ENCODE measurements at places on chromosomes 1 and 21.

GRCh38 chr1:65319754-65320153 is 10.4 kb downstream of the DNAJC6 start:
- DNase-seq = no peak

- no peak for DNase-seq
These were observed 1.5 kb downstream of the MIB2 start for GRCh38 chr1:1616838-1617237.

DNA sequence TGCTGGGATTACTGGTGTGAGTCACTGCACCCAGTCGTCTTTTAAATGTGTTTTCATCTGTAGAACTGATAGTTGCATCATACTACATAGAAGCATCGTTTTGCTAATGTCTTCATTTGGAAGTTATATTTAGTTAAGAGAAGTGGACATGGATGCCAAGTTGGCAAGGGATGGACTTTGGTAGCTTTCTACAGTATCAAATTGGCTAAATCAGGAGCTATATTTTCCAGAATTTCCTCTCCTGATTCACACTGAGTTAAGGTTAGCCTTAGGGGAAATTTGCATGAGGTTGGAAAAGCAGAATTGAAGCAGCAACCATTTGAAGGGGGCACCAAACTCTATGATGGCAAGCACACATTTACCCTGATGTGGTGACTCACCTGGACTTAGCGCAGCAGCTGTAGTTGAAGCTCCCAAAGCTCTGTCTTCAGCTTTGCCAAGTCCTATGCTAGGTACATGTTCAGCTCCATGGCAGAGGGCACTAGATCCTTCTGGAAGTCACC is 43.9 kb downstream of the DUSP10 start:
- no peak for DNase-seq

DNA sequence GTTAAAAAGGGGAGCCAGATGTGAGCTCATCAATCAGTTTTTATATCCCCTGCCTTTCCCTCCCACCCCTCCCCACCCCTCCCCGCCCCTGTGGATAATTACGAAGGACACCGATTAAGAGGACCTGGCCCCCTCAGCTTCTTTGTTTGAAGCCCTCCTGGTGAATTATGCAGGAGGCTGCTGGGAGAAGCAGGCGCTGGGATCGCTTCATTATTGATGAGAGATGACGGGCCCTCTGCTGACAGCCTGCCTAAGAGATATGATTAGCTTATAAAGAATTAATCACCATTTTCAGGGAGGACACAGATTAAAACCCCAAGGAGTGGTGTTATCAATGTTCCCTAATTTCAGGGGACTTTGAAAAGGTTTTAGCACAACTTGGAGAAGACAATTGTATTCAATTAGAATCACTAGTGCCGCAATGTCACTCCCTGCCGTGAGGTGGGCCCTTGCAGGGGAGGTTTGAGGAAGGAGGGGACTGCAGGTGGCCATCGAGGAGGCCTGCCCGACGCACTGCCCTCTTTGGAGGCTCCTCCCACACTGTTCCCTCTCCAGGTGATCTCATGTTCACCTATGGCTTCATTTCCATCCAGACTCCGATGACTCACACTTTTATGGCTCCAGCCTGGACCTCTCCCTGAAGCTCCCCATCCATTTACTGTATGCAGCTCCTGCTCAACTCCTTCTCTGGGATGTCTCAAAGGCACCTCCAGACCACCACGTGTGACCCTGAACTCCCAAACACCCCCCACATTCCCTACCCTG is 67.0 kb upstream of the KLHDC7A start:
- DNase-seq = no peak

DNA sequence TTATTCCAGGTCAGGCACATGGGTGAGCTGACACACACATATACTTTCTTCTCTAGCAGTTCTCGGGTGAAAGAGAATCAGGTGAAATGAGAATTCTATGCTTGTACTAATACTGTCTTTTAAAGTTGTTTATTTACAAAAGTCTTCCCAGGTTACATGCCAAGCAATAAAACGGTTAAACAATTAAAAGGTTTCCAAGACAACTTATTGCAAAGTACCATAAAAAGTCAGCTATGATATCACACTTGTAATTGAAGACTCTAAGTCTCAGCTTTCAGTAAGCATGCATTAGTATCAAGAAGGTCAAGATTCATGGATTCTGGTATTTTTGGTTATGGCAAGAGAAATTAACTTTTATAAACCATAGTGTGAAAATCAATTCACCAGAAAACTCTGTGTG is 171.4 kb downstream of the PDE4B start:
- no peak for DNase-seq

DNA sequence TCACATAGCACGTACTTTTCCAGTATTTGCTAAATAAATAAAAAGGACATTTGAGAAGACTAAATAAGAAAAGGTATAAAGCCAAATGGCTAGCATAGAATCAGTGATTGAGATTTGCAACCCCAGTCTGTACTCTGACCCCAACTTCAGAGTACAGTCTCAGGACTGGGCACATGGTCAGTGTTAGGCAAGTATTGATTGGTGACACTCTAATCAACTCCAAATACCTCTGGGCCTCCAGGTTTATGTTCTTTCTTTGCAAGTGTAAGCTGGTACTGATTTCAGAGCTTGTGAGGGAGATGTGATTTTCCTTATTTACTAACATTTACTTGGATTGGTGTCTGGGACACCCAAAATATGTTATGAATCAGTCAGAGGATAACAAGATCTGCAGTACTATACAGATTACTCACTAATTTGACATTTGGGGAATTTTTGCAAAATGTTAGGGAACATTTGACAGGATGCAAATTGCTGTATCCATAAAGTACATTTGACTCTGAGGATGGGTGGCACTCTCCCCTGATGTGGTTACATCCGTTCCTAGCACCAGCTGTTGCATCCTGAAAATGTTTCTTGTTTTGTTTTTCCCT is 34.2 kb downstream of the LMO4 start:
- DNase-seq = no peak

- DNase-seq = peak; percentile 87
These were observed 3.7 kb downstream of the FASLG start for GRCh38 chr1:172662464-172663109.

DNA sequence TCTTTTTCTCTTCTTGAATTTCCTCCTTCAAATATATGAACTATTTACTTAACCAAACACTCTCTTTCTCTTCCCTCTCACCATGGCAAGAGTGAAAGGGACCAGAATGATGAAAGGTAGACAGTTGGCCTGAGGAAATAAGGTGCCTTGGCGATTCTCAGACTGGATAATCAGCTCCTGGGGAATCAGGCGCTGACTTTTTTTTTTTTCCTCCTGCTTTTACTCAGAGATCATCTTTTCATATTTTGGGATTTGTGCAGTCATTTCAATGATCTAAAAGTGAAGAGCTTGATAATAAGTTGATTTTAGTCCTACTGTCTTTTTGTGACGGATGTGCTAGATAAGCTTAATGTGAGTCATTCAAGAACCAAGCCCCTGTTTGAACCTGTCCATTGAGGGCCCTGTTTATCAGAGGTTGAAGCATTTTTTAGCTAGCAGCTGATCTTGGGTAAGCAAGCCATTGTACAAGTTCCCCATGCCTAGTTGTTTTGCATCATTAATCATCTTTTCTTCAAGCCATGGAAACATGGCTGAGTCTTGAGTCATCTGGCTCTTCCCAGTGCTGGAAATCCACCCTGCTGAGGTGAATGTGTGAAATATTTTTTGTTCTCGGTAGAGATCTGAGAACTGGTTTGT is 40.8 kb downstream of the ITSN1 start:
- no peak for DNase-seq

DNA sequence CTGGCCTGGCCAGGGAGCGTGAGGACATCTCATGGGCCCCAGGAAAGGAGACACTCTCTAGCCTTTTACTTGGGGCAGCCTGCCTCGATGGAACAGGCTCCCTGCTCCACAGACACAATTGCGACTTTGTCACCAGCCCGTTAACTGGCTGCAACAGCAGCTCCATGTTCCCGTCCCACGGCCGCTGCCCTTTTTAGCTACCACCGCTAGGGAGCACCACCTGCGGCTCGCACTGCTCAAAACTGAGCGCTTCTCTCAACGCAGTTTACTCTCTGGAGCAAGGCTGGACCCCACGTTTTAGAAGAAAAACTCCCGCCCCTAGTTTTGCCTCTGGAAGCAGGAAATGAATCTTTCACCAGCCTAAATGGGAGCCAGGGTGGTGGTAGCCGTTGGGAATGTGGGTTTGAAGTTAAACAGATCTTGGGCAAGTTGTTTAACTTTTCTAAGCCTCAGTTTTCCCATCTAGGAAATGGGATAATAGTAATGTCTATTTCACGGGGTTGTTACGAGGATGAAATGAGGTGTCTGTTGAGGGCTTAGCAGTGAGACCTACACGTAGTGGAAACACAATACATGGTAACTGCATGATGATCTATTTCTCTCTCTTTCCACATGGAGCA is 3.5 kb upstream of the LRRC38 start:
- no peak for DNase-seq

DNA sequence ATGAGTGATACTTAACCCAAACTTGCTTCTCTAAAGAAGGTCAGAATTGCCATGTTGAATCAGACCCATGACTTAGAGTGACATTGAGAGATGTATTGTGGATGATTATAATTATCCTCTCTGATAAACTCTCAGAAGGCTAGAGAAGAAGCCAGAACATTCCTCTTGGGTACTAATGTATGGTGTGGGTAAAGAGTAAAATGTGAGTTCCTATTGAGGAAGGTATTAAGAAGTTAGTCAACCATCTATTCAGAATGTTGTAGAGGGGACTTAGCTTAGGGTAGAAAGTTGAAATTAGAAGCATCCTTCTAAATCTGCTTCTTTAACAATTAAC is 7.3 kb downstream of the GMEB1 start:
- DNase-seq = no peak

GRCh38 chr1:177106614-177107365 is 57.7 kb downstream of the ASTN1 start:
- no peak for DNase-seq

GRCh38 chr1:48182439-48182838 is 40.1 kb upstream of the SLC5A9 start:
- no peak for DNase-seq

GRCh38 chr1:159958719-159959380 is 4.8 kb upstream of the SLAMF9 start:
- DNase-seq = no peak

- DNase-seq = no peak
These were observed 59.8 kb upstream of the PLXNA2 start for GRCh38 chr1:208303743-208304712.

DNA sequence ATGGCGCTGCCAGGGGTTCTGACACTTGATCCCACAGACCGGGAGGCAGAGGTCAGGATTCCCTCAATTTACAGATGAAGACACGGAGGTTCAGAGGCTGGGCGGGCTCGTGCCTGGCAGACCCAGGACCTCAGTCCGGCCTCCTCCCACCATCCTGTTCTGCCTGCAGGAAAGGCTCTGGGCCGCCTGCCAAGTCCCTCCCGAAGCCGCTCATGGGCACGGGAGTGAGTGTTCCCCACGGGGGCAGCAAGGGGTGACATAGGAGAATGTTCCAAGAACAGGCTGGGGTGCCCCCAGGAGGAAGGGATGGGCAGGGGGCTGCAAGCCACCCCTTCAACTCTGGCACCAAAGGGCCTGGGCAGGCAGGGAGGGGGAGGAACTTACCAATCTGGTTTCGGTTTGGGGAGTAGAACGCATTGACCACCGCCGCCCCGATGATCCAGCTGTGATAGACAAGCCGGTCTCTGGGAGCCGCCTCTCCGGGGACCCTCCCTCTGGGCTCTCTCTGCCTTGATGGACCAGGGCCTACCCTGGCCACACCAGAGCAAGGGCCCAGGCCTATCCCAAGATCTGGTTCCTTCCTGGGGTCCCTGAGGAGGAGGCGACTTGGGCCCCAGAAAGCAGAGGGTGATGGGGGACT is 7.5 kb downstream of the PRXL2B start:
- DNase-seq = no peak

DNA sequence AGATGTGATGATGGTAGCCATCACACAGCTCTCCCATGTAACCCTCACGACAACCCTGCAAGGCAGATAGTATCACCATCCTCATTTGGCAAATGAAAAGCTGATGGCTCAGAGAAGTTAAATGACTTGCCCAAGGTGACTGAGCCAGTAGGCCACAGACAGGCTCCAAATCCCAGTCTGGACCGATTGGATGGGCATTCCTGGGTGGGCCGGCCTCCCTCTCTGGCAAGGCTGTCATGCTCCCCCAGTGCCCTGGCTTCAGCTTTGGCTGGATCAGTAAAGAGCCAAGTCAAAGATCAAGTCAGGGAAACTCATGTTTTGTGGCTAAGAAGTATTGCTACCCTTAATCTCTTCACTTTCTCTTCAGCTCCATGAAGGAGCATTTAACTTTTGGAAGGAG is 41.2 kb downstream of the CDCP2 start:
- no peak for DNase-seq

DNA sequence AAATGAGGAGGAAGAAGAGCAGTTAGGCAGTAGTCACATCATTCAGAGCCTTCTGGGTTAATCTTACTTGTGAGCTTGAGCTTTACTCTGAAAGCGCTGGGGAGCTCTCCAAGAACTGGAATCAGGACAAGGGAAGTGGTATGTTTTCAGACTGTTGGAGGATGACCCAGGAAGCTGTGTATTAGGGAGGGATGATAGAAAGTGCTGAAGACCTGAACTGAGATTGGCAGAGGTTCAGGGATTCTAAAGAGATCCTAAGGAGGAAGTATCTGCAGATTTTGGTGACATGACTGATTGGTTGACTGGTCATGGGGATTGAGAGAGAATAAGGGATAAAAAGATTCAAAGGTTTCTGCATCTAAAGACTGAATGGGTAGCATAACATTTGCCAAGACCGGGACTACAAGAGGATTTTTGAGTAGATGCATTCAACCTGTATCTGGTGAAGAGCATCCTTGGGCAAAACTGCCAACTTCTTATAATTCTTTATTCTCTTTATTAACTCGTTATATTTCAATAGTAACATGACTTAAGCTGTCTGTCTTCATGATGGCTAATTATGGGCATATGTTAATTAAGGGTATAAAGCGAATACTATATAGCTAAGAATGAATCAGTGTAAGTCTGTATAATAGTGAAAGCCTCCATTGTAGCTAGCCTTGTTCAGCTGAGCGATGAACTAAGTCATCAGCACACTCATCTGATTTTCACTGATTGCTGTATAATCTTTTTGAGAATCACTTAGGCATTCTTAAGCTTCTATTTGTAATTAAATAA is 41.8 kb downstream of the XCL1 start:
- no peak for DNase-seq

DNA sequence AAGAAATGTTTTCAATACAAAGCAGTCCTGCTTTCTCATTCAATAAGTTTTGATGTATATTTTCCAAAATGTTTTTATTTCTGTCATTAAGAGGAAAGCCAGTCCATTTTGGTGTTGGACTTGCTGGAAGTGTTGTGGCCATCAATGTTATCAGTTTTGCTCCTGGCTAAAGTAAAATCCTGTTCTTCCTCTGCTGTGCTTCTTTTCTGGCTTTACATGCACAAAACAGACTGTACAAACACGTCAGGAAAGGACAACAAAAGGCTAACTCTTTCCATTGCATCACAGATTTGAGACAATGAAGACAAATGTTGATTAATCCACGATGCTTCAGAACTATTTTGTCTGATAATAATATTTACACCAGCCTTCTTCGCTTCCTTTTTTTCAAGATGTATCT is 735.4 kb downstream of the LTN1 start:
- DNase-seq = no peak

DNA sequence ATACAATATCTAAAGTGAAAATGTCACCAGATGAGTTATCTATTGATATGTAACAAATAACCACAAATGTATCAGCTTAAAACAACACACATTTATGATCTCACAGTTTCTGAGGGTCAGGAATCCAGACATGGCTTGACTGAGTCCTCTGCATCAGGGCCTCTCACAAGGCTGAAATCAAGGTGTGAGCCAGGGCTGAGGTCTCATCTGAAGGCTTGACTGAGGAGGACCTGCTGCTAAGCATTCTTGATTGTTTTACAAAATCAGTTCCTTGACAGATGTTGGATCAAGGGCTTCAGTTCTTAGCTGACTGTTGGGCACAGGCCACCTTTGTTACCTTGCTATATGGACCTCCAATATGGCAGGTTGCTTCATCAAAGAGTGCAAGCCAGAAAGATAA is 483.7 kb downstream of the CAMTA1 start:
- no peak for DNase-seq

All from activated T-cell treated with anti-CD3 and anti-CD28 coated beads for 24 hours (primary cell).